Mesothelial cell of epicardium (in vitro differentiated cells): ENCODE measurements at places on chromosomes 5 and 9. TPM values are rescaled to one million over a fixed set of nuclear protein-coding genes. Genes with fewer than 3 reads are reported as not detected.

GRCh38 chr5:132266031-132266835, 8.7 kb downstream of the PDLIM4 start:
- H3K27me3 ChIP-seq = no peaks in the 10 kb centered on the region
- peaks cover 17% of the 10 kb centered on the region for H3K36me3 ChIP-seq
- peak overlapping the region; percentile 94 for H3K27ac ChIP-seq
- DNase-seq = peak; percentile 32

DNA sequence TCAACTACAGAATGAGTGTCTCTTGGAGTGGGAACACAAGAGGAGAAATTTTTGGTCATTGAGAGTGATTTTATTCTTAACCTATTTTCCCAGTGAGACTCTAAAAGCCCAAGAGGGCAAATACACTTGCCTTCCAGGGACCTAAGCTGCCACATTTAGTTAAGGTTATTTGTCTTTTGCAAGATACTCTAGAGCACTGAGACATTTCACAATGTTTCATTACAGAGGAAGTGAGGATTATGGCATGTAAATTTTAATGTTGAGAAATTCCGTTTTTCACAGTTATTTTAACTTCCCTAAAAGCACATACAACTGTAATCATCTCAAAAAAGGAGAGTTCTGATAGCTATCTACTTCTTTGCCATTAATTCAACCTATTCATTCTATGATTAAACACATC, 38.7 kb upstream of the RAB3C start:
- H3K4me1 ChIP-seq = peaks cover 3% of the 10 kb centered on the region
- H3K27me3 ChIP-seq = no peaks in the 10 kb centered on the region
- no peak overlapping the region for H3K4me3 ChIP-seq

GRCh38 chr5:9889511-9889910, 259.4 kb upstream of the TAS2R1 start:
- H3K27ac ChIP-seq = no peak overlapping the region
- H3K4me1 ChIP-seq = no peaks in the 10 kb centered on the region
- H3K4me3 ChIP-seq = no peak overlapping the region
- DNase-seq = no peak
- no peaks in the 10 kb centered on the region for H3K27me3 ChIP-seq

DNA sequence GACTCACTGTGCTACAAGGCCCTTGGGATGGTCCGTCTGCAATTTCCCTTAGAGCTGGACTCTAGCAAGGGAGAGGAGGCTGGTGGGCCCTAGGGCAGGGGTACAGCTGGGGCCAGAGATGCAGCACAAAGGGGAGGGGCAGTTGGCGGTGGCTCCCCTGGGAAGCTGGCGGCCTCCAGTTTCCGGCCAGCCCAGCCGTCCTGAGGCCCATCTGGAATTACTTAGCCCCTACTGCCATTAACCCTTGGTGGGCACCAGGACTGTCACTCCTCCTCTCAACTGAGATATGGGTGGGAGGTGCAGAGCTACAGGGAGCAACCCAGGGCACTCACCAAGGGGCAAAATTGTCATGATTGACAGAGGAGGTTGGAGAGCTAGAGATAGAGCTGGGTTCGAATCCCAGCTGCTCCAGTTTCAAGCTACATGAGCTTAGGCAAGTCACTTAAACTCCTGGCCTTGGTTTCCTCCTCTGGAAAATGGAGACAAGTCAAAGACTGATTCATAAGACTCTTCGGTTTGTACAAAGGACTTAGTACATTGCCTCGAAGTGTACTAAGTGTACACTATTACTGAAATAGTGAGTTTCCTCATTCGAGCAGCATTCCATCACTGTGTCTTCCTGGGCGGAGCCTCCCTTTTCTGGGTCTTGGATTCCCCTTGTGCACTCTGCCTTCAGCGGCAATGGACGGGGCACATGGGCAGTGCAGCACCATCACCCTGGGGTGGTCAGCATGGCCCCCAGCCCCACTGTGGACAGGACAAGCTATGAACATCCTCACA, 2.7 kb upstream of the PDGFRB start:
- no peaks in the 10 kb centered on the region for H3K36me3 ChIP-seq
- DNase-seq = no peak
- peak overlapping the region; percentile 86 for H3K27ac ChIP-seq

- peaks cover 13% of the 10 kb centered on the region for H3K4me1 ChIP-seq
- H3K27ac ChIP-seq = no peak overlapping the region
- peaks cover 3% of the 10 kb centered on the region for H3K36me3 ChIP-seq
- H3K4me3 ChIP-seq = peak overlapping the region; percentile 52
Observed at GRCh38 chr9:137457406-137458193, 1.5 kb downstream of the NSMF start.

- no peak overlapping the region for H3K4me3 ChIP-seq
- DNase-seq = no peak
- H3K4me1 ChIP-seq = peaks cover 21% of the 10 kb centered on the region
Observed at GRCh38 chr5:113054899-113055298, 78.3 kb downstream of the DCP2 start.

DNA sequence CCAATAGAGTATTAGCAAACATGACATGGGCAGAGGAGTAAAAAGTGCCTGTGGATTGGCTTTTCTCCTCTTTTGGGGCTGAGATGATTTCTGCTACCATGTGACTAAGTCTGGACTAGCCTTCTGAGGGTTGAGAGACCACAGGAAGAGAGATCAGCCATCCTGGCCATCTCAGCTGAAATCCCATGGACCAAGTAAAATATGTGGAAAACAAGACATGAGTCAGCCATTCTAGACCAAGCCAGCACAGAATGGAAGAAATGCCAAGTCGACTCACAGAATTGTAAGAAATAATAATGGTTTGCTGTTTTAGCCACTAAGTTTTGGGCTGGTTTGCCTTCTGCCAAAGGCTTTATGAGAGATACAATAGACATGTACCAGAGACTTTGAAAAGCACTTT, 377.8 kb downstream of the CHSY3 start:
- H3K4me3 ChIP-seq = no peak overlapping the region
- H3K36me3 ChIP-seq = no peaks in the 10 kb centered on the region
- DNase-seq = no peak
- H3K27ac ChIP-seq = no peak overlapping the region
- H3K4me1 ChIP-seq = no peaks in the 10 kb centered on the region

DNA sequence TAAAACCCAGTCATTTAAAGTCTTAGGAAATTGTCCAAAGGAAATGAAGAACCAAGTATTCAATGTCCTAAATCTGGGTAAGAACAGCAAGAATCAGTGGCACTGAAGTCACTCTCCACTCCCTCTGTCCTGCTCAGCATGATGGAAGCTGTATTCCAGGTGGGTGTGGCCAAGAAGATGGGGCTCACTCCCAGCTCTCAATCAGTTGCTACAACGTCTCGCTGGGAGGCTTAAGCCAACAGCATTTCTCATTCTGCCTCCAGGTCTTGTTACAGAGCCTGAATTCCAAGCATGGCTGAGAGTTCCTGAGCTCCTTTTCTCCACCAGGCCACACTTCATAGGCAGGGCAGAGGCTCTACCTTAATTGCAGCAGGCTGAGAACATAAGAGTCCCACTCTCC, 41.2 kb upstream of the TRIO start:
- H3K27ac ChIP-seq = no peak overlapping the region
- no peak for DNase-seq
- no peak overlapping the region for H3K4me3 ChIP-seq
- H3K27me3 ChIP-seq = no peaks in the 10 kb centered on the region

GRCh38 chr5:181111010-181111409, 20.0 kb downstream of the OR2V1 start:
- DNase-seq = no peak
- no peak overlapping the region for H3K27ac ChIP-seq
- peaks cover 95% of the 10 kb centered on the region for H3K27me3 ChIP-seq
- H3K4me3 ChIP-seq = no peak overlapping the region

DNA sequence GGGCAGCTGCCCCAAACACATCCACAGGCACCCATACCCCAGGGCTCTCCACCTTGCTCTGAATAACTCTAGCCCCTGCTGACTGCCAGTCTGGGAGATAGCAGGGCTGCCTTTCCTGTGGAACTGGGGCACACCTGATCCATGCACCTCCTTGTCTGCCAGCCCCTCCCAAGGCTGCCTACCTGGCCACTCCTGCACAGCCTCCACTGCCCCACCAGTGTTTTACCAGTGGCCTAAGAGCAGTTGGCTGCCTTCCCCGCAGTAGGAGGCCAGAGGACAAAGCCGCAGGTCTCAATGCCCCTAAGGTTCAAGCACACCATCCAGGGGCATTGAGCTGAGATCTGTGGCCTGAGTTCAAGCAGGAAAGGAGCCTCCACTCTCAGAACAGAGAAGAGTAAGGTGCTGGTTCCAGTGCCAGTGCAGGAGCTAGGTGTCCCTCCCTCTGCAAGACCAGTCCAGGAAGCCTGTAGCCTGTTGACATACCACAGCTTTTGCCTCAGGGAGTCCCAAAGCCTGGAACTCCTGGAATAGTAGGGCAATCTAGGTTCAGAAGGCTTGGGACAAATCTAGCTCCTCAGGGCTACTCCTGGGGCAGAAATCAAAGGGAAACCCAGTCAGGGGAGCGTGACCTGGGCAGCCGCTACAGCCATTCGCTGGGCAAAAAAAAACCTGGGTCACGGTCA, 514.5 kb upstream of the PTGER4 start:
- no peaks in the 10 kb centered on the region for H3K4me1 ChIP-seq
- no peak overlapping the region for H3K27ac ChIP-seq
- no peak for DNase-seq
- H3K4me3 ChIP-seq = no peak overlapping the region
- peaks cover 7% of the 10 kb centered on the region for H3K36me3 ChIP-seq

- H3K27me3 ChIP-seq = no peaks in the 10 kb centered on the region
- DNase-seq = no peak
- peak overlapping the region; percentile 32 for H3K27ac ChIP-seq
- peaks cover 8% of the 10 kb centered on the region for H3K4me1 ChIP-seq
- H3K36me3 ChIP-seq = no peaks in the 10 kb centered on the region
Observed at GRCh38 chr5:134503088-134503936, 22.2 kb upstream of the JADE2 start.

Gene ZFP37
- total RNA-seq = 8.2 to 9.3 TPM (median 8.9 TPM) in 3 replicates

Gene AJM1
- total RNA-seq = 3.1 to 3.8 TPM (median 3.6 TPM) in 3 replicates

Gene IFNK
- total RNA-seq = not detected in 3 replicates
